Esophagus squamous epithelium (tissue), 5 donors: ENCODE measurements at places on chromosomes 3 and 15.
A peak's percentile ranks its signal among the peaks of the same experiment; 100 is the strongest.

GRCh38 chr3:13569201-13569600 lies 20.3 kb downstream of the FBLN2 start:
- no peak for DNase-seq

- no peak for DNase-seq
Measured at GRCh38 chr3:39376959-39377634, 6.1 kb upstream of the SLC25A38 start.

DNA sequence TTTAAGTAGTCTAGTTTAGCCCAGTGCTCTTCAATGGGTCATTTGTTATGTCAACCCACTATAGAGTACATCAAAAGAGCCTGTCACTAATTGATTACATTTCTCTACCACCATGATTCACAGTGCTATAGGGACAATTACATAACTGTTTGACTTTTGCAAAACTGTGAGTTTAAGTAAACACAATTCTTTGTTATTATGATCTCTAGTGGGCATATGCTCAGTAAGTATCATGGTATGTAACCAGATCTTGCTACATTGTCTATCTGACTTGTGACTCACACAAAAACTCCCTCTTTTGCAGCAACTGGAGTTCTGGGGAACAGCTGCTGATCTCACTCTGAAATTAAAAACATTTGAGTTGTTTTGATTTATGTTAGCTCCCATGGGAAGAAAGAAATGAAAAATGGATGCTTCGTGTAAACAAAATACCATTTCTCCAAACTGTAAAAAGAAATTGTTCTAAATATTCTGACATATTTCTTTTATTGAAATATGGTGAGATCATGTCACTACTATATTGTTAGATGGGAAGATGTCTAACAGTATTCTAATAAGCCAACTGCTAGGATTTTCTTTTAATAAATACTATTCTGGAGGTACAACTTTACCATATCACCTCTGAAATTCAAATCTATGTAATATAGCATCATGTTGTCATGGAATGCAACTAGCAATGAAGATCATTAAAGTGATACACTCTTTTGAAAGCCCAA lies 470.4 kb downstream of the ROBO1 start:
- DNase-seq, result no peak

- DNase-seq, result no peak
Measured at GRCh38 chr3:137116619-137117018, 158.8 kb downstream of the IL20RB start.

DNA sequence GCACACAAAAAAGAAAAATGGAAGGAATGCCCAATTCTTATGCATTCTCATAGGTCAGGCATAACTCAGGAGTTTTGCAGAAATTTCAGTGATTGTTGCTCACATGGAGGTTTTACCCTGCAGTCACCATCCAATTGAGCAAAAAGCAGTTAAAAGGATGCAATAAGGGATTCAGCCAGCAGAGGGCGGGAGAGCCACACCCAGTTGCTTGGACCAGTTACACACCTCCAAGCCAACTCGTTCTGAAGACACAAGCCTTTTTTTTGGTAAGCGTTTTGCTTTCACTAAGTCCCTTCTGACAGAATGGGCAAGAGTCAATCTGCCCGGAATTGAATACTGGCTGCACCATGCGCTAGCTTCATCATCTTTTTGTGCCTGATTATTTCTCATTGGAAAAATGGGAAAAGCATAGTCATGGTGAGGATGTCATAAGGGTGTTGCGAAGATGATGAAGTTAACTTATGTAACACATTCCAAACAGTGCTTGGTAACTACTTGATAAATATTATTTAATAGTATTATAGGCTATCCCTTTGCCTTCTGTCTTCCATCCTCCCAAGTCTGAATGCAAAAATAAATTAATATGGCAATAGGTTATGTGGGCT lies 154.4 kb upstream of the SGO1 start:
- no peak for DNase-seq

DNA sequence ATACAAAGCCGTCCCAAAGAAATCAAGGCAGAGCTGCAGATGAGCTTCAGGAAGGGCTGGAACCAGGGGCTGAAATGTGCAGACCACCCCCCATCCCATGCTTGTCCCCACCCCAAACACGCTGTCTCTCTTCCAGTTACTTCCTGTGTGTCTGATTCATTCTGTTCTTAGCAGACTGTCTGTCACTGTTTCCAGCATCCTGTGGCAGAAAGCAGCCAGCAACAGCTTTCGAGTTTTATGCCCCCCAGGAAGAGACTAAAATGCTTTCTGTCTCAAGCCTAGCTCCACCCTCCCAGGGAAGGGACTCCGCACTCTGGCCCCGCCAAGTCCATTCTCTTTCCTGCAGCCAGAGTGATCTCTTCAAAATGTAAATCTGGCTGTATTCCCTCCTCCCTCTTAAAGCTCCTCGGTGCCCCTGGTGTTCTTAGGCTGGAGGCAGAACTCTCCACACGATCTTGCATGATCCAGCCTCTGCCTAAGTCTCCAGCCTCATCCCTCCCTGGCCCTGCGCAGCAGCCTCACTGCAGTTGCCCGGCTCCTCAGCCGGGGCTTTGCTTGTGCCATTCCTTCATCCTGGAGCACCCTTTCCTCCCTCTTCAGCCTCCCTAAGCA lies 41.5 kb downstream of the HRH1 start:
- DNase-seq, result no peak

GRCh38 chr3:49013738-49014660 lies 4.4 kb downstream of the DALRD3 start:
- no peak for DNase-seq

DNA sequence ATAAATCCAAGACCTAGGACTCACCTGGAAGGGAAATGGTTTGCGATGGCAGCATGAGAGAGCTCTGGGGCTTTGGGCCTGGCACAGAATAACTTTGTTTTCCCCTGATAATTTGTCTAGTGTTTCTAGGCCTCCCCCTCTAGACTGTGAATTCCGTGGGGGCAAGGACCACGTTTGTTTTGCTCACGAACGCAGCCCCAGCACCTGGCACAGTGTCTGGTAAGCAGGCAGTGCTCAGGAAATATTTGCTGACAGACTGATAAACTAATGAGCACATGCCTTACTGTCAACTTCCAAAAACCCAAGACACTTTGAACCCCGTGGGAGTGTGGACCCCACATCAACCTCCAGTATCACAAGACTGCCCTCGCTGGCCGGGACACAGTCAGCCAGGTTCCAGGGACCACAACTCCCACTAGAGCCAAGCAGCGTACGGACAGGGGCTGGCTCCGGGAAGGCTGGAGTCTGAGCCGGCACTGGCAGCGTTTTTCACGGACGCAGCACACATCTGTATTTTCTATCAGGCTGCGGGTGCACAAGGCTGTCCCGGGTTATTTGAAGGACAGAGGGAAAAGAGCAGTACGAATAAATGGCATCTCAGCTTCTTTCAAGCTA lies 146.5 kb downstream of the XXYLT1 start:
- DNase-seq, result no peak

- peak; percentile 9 for DNase-seq
Measured at GRCh38 chr15:67024314-67024997, 40.9 kb upstream of the SMAD3 start.

GRCh38 chr15:66896611-66897010 lies 168.8 kb upstream of the SMAD3 start:
- DNase-seq, result no peak

DNA sequence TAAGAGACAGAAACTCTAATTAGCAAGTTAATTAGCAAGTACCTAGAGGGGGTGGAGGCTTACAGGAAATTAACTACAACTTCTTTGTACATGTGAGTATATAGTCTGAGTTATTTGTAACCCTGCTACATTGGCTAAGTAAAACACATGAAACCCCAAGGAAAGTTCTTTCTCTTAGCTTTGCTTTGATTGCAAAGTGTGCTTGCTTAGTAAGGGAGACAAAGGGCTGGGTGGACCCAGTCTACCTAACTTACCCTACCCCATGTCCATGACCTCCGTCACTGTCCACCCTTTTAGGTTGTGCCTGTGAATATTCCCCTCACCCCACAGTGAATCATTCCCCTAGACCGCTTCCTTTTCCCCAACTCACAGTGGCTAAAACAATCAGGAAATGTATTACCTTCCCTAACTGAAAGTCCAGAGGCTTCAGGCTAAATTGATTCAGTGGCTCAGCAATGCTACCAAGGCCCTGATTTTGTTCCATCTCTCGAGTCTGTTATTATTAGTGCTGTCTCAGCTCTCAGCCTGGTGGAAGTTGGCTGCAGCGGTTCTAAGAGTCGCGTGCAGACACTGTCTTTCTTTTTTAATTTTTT lies 31.1 kb upstream of the RYR3 start:
- no peak for DNase-seq

DNA sequence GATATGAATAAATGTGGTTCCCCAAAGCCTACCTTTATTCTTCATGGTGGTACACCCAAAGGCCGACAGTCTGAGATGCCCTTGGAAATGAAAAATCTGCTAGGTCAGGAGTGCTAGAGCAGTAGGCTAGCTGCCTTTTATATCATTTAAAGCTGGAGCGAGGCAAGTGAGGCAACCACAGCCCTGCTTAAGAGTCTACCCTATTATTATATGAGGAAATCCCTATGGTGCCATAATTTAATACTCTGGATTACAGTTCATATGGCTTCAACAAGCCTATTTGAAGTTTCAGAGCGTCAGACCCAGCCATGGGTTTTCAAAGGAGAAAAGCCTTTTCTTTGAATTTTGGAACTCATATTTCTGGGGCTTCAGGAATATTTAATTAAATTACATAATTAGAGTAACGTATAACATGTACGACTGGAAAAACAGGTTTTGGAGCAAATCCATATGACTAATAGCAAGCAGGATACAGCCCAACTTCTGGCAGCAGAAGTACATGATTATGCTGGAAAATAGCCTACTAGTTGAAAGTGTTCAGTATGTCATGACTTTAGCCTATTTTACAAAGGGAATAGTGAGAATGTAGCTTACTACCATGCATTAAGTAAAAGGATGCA lies 18.0 kb upstream of the SLTM start:
- DNase-seq, result no peak
